CD8-positive, alpha-beta T cell (primary cell): ENCODE measurements at places on chromosomes 3 and 15.
A peak's percentile ranks its signal among the peaks of the same experiment; 100 is the strongest.

GRCh38 chr3:102144063-102144462 lies 290.8 kb upstream of the ZPLD1 start:
- no peak for DNase-seq

DNA sequence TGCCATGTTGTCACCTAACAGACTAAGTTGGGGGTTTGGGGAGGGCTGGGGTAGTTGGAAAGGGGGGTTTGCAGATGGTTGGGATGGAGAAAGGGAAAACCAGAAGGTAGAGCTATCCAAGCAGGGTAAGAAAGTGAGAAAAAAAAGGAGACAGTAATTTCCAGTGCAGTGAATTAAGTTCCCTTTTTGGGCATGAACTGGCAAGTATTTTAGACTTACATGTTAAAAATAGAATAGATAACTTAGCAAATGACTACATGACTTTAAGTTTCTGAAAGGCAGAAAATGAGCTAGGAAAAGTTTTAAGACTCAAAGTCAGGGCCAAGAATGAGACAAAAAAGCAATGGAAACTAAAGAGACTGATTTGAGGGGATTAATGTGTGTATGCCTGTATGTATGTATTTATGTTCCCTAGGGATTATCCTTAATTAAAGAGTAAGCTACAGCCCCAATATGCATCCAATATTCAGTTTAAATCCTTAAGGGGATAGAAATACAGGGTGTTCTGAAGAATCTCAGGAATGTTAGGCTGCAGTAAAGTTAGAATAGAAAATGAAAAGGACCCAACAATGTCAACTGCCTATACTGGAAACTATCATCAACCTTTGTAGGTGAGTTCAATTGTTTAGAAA lies 285.2 kb upstream of the MME start:
- no peak for DNase-seq

DNA sequence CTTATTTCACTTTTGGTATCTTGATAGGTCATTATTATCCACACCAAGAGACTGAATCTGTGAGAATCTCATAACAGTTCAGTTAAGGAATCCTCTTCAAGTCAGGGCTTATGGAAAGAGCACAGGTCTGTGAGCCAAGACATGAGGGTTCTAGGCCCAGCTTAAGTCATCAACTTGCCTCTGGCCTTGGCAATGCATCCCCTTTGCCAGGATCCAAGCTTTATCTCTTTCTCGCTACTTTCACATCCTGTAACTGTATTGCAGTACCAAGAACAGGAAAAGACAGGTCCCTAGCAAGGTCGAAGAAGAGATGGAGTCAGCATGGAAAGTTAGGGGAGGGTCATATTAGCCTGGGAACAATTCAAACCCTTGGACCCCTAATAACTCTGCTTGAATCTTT lies 13.5 kb upstream of the APOD start:
- DNase-seq: no peak

GRCh38 chr3:42229942-42230688 lies 35.9 kb downstream of the CCK start:
- DNase-seq: no peak

DNA sequence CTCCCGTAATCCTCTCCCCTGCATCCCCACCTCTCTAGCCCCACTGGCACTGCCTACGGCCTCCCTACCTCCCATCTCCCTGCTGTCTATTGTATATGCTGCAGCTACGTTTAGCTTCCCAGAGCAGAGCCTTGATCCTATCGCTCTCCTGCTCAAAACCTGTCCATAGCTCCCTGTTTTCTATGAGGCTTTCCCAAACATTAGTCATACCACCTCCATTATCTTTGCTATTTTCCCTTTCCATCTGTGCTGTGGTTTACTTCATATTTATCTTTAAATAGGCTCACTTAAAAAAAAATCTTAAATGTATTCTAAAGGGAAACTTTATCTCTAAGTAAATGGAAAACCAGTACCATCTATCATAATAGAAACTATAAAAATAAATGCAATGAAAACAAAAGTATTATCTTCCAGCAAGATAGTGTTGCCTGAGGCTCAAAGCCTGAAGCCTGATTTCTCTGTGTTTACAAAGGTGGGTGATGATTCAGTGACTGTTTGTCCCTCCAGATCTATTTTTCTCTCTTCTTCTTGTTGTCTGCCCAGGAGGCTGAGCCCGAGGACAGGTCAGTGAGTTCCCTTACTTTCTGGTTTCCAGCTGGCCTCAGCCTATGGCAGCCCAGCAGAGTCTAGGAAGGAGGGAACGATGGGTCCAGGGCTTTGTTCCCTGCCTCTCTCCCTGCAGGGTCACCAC lies 397.1 kb upstream of the CFAP20DC start:
- DNase-seq: no peak

DNA sequence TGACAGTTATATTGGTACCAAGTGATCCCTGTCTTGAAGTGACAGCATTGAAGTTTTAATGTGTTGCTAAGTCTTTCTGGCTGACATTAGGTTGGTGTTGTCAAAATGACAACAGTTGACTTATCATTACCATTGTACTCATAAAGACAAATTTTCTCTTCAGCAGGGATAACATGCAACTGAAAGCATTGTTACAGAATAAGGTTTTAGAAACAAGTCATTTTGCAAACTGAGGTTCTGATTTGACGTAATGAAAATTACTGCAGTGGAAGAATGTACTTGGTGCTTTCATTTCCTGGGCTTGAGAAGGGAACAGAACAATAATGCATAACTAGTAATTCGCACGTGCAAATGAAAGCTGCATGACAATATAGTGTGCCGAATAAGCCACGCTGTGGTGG lies 75.1 kb downstream of the MOBP start:
- no peak for DNase-seq

- peak; percentile 55 for DNase-seq
These were observed 36.7 kb downstream of the RGMA start for GRCh38 chr15:93052090-93052879.

- no peak for DNase-seq
These were observed 70.5 kb upstream of the SLC4A7 start for GRCh38 chr3:27554706-27555105.

GRCh38 chr3:107117922-107118536 lies 259.2 kb upstream of the CCDC54 start:
- no peak for DNase-seq

- no peak for DNase-seq
These were observed 78.6 kb downstream of the WDR49 start for GRCh38 chr3:167575000-167575600.

DNA sequence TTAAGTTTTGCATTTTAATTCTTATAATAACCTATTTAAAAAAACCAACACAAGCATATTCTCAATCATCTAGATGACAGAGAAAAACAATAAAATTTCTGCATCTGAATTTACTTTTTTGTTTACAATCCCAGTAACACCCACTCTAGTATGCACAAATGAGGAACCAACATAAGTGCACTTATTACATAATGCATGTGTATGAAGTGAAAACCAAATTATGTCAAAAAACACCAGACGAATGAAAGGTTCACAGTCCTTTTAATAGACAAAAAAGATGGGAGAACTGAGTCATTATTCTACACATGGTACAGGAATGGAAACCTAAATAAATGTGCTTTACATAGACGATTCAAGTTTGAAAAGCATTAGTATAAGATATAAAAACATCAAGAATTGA lies 91.7 kb downstream of the NR1I2 start:
- DNase-seq: no peak

DNA sequence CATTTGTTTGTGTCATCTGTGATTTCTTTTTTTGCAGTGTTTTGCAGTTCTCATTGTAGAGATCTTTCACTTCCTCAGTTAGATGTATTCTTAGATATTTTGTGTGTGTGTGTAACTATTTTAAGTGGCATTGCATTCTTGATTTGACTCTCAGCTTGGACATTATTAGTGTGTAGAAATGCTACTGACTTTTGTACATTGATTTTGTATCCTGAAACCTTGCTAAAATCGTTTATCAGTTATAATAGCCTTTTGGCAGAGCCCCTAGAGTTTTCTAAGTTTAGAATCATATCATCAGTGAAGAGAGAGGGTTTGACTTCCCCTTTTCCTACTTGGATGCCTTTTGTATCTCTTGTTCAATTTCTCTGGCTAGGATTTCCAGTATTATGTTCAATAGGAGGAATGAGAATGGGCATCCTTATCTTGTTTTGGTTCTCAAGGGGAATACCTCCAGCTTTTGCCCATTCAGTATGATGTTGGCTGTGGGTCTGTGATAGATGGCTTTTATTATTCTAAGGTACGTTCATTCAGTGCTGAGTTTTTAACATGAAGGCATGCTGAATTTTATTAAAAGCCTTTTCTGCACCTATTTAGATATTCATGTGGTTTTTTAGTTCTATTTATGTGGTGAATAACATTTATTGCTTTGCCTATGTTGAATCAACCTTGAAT lies 211.7 kb downstream of the MBNL1 start:
- DNase-seq: no peak

- DNase-seq: peak; percentile 32
These were observed 44.0 kb downstream of the ZBTB38 start for GRCh38 chr3:141412087-141412935.

- no peak for DNase-seq
These were observed 101.1 kb downstream of the LRIG1 start for GRCh38 chr3:66399529-66400232.

DNA sequence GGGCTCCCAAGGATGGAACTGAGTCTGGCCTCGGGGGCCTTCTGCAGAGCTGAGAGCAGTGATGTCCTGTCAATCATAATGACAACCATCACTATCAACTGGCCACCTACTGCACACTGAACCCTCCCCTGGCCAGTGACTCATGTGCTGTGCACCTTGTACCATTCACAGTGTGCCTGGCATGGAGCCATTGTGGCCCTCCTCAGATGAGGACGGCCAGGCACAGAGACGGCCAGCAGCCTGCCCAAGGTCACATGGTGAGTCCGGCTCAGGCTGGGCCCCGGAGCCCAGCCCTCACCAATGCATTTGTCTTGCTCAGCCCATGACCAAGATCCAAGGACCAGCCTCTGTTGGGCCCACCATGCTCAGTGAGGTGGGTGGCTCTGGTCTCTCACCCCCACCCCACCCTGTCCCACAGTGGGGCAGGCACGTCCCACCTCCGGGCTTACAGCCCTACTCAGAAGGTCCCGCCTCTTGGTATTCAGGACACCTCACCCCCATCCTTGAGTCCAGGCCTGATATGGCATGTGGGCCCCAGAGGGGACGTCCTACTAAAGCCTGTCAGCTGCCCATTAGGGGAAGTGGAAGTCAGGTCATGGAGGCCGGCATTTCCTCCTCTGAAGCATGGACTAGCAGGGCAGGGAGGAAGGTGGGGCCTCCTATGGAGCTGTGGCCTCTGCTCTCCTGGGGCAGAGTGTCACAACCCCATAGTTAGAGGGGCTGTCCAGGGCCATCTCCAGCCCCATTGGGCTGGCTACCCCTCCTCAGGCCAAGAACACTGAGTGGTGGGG lies 35.9 kb upstream of the TMEM115 start:
- DNase-seq: no peak

DNA sequence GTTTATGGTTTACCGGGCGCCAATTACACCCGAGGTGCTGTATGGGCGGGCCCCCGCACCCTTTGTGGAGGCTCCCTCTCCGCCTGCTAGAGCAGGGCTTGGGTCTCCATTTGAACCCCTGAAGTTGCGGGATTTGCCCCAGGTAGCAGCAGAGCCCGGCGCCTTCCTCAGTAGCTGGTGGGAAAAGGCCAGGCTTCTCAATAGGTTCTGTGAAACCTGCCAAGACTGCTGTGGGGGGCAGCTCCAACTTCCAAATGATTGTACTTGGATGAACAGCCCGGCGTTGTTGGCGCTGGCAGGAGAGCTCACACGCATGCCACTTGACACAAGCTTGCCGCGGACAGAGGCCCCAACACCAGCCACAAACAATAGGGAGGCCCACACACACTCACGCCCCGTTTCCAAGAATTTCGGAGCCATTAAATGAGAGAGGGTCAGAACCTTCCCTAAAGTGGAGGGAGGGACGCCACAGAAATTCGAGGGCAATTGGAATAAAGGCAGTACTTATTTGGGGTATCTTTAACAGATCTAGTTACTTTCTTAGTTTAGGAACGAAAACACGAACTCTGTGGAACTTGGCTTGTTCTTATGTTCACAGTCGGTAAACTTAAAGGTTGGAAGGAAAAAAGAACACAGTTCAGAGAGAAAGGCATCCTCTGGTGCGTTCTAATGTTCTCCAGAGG lies 1.4 kb downstream of the EPHB3 start:
- no peak for DNase-seq

GRCh38 chr3:160921020-160921635 lies 165.1 kb downstream of the PPM1L start:
- no peak for DNase-seq

- no peak for DNase-seq
These were observed 44.6 kb upstream of the SLC25A36 start for GRCh38 chr3:140896997-140897396.

DNA sequence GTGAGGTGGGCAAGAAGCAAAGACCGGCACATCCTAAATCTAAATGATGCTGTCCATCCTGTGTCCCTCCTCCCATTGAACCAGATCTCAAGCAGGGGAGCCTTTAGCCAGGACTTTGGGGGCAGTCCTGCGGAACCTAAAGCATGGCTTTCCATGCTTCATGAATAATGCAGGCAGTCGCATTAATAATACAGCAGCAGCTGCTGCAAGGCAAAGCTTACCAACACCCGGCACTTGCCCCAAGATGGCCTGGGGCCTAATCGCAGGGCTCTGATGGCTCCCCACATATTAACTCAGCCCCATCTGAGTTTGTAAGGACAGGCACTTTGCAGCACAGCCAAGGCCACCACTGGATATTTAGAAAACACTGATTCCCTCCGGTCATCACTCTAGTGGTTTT lies 114.4 kb downstream of the NTRK3 start:
- no peak for DNase-seq

- DNase-seq: no peak
These were observed 9.0 kb downstream of the CHMP2B start for GRCh38 chr3:87236093-87236492.

- DNase-seq: peak; percentile 44
These were observed 401.3 kb upstream of the CFAP20DC start for GRCh38 chr3:59450946-59451763.

- no peak for DNase-seq
These were observed 52.6 kb upstream of the ADGRG7 start for GRCh38 chr3:100556673-100557310.

- DNase-seq: no peak
These were observed 68.2 kb downstream of the RYR3 start for GRCh38 chr15:33378866-33379480.
